Renal cortex interstitium (tissue), 15 donors: ENCODE measurements at places on chromosomes 4 and X.

- DNase-seq, result no peak
Observed at GRCh38 chr4:112251019-112251643, 19.5 kb downstream of the AP1AR start.

DNA sequence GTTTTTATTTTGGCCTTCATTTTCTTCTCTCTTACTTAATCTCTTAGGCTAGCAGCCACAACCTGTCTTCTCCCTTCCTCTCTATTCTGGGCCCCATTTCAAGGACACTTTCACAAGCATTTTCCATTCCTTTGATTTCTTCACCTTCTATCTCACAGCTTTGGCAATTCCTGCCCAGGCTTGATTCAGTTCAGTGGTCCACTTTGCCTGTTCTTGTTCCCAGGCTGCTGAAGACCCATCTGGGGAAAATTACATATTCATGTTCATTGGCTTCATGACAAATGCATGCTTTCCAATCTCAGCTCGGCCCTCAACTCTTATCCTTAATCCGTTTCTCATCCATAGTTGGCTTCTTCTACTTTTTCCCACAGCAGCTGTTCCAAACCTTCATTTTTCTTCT is 38.7 kb upstream of the LPAR4 start:
- DNase-seq, result no peak

- DNase-seq, result no peak
Observed at GRCh38 chr4:118783887-118784286, 52.0 kb downstream of the SEC24D start.

DNA sequence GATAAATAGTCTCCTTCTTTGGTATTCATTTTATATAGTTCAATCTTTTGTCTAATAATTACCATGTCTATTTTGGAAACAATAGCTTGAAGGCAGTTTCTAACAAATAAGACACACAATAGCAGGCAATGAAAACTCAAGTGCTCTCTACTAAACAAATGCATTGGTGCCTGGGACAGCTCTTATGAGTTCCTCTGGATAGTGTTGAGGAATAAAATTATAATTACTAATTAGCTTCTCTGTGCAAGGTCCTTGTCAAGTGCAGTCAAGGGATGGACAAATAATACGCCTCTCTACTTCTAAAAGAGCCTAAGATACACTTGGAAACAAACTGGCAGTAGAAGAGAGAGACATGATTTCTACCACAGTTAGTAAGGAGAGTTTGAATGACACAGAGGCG is 229.0 kb upstream of the GLRA2 start:
- no peak for DNase-seq

DNA sequence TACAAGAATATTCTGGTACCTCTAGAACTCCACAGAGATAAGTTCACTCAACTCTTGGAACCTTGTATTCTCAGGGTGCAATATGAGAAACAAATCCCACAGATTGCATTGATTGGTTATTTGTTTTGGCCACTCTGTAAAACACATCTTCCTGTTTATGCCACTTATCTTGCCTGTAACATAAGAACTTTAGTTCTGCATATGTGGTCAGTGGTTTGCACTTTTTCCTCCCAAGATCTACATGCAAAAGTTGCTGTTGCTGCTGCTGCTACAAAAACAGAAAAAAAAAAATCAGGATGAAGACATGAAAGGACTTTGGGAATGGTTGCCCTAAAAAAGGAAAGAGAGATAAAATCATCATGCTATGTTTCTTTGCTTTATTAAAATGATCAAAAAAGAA is 9.6 kb downstream of the ODAPH start:
- no peak for DNase-seq
